ENCODE measurements at places on chromosomes 16 and 17.

DNA sequence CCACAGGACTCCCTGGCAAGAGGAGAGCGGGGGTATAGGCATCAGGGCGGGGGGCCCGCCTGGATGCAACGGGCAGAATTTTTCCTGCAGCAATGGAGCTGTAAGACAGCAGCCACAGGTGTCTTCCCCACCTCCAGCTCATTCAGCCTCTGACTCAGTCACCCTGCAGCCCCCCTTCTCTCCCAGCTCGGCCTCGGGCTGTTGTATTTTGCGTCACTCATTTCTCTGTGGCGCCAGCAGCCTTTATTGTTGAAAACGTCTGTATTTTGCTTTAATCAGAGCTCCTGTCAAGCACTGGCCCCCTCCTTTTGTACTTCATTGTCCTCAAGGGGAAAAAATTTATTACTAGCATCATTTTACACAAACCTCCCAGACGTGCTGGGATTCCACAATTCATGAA is 117.7 kb downstream of the WSCD1 start:
- no peak for DNase-seq

DNA sequence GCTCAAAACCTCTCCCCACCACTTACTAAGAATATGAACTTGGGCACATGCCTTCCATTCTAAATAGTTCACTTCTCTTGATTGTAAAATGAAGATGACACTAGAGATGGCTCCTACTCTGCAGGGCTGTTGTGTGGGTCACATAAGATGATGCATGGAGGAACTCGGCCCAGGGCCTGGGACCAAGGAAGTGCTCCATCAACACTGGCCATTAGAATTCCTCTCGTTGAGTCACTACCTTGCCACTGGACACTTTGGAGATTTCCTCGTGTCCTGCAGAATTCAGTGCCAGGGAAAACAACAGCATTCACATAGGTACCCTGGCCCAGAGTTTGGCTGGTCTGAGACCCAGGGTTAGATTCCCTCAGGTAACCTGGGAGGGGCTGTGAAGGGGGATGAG is 18.6 kb downstream of the HNF1B start:
- no peak for DNase-seq

GRCh38 chr17:2172999-2173398 is 118.1 kb downstream of the HIC1 start:
- no peak for DNase-seq

DNA sequence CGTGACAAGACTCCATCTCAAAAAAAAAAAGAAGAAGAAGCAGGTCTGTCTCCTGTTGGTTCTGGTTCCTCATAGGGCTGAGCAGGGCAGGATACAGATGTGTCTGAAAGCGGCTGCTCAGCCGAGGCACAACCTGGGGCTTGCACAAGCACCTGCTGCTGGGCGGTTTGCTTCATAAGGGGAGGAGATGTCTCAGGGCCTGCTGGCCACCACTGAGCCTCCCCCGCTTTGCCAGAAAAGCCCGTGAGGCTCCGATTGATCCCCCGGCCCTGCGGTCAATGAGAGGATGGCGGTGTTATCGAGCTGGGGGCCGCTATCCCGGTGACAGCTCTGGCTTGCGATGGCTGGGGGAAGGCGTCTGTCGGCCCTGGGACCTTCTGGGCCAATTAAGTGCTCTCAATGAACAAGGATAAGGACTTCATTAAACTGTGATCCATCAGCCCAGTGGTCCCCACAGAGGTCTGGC is 162.0 kb downstream of the SDK2 start:
- no peak for DNase-seq

Measured in GM23338 (cell line).